Activated naive CD4-positive, alpha-beta T cell treated with anti-CD3 and anti-CD28 coated beads, Interleukin-2, amount 50 U/mL, for 72 hours (primary cell): ENCODE measurements at places on chromosomes 7 and 10. TPM values are rescaled to one million over a fixed set of nuclear protein-coding genes. Genes with fewer than 3 reads are reported as not detected.

Gene EGR2
- 54.5 TPM for total RNA-seq

Gene GOLGA7B
- 0.88 TPM for total RNA-seq

Gene TMEM120A
- total RNA-seq: 43.3 TPM

Gene POLL
- 43.0 TPM for total RNA-seq

Gene KLF14
- not detected for total RNA-seq

Gene GNAI1
- total RNA-seq: 3.6 TPM

DNA sequence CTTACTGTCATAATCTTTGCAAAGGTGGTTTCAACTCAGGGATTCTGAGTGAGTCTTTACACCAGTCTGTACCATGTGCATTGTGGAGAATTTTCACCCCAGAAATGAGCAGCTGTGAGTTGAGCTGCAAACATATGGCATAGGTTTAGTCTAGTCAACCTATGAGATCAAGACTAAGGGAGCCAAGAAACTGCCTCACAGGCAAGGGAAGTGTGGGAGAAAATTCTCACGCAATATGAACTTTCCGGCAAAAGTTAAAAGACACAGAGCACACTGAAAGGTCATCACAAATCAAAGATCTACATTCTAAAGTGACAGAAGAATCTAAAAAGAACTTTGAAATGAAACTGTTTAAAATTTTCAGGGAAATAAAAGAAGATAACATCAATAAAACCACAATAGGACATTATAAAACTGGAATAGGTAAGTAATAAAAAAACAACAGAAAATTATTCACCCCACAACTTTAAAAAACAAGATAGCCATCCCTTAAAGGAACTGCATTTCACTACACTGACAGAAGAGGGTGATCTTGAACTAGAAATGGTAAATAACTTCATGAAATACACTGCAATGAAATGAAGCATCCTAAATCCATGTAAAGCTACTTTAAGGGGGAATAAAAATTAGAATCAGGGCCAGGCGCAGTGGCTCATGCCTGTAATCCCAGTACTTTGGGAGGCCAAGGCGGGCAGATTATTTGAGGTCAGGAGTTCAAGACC is 63.5 kb downstream of the LGI1 start:
- no peak for DNase-seq

DNA sequence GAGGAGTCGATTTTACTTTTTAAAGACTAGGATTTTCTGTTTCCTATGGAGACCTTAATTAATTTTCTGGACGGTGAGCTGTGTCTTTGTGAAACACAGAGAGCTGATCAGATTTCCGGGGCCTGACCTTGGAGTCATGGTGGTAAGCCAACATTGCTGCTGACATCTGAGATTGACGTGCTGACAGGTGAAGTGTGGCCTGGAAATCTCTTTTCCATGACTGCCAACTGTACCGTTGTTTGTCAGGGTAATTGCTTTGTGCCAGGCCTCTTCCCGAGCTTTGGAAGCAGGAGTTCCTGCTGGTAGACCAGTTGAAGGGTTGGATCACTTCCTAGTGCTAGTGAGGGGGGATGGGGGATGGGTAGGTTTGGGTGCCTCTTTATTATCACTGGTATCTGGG is 71.2 kb downstream of the ADRA2A start:
- DNase-seq: no peak

DNA sequence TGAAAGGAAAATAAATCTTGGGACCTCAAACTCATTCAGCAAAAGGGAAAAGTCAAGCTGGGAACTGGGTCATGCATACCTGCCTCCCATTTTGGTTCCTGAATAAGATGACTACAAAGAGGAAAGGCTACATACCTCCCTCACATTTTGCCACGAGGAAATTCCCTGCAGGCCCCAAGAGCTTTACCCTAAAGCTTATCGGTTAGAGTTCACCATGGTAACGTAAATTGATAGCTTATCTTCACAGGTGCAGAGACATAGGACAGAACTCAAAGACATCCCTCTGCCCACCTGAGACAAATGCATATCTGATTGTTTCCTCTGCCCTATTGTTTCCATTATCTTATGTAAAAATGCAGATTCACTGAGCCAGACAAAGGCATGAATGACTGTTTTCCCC is 31.5 kb upstream of the GRB10 start:
- DNase-seq: no peak
